ENCODE measurements at places on chromosomes 7 and 10.
A peak's percentile ranks its signal among the peaks of the same experiment; 100 is the strongest.

DNA sequence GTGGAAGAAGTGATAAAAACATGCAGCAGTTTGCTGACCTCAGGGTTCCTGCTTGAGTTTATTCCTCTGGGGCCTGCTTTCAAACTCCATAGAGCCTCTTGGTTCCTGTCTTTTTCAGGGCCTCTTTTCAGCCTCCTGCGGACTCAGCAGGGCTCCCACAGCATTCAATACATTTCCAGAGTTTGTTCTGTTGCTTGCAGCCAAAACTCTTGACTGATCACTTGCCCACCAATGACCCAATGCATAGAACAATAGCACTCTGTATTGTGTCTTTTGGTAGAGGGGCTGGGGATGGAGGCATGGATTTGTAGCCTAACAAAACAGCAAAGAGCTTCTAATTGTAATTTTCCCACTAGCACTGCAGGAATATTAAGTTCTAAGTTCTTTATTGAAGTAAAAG is 50.8 kb upstream of the CREB5 start:
- no peak for ATAC-seq

DNA sequence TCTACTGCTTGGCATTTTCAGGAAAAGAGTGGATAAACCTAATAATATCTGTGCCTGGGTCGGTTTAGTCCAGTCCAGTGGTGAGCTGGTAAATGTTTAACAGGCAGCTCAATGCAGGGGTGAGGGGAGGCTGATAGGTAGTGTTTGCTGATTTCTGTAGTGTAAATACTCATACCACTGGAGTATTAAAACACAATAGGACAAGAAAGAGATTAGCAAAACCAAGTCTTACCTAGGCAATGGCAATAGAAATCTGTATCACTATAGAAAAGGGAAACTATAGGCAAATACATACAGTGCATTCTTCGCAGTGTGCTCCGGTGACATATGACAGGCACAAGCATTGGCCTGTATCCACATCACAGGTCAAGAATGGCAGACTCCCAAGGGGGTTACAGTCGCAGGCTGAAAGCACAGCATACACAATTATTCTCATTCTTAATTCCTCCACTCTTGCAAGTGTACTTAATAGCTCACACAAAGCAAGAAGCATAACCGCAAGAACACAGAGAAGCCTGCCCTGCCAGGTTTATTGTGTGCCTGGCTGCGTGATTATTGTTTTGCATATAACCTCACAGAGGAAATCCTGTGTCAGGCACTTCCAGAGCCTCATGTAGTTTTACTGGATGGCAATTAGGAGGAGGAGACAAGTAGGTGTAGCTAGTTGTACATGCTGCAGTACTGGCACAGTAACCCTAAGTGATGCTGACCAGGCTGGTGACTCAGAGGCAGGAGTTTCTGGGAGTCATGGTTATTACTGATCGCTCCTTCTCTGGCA is 35.0 kb downstream of the LAMB4 start:
- ATAC-seq, result peak; percentile 93

DNA sequence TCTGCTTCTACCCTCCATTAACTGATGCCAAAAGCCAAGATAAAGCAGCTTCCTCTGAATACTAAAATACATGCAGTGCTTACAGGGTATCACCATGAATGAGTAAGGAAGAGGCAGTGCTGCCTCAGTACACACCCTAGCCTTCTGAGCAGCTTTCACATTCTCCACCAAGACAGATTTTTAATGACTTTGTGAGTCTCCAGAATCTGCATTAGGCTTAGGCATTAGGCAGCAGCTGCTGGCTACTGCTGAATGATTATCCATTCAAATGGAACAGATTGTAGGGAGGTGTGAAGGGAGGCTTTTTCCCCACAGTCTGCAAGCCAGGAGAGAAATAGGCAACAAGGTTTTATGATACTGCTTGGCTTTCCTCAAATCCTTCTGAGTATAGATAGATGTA is 1226.7 kb upstream of the LRRN3 start:
- no peak for ATAC-seq

DNA sequence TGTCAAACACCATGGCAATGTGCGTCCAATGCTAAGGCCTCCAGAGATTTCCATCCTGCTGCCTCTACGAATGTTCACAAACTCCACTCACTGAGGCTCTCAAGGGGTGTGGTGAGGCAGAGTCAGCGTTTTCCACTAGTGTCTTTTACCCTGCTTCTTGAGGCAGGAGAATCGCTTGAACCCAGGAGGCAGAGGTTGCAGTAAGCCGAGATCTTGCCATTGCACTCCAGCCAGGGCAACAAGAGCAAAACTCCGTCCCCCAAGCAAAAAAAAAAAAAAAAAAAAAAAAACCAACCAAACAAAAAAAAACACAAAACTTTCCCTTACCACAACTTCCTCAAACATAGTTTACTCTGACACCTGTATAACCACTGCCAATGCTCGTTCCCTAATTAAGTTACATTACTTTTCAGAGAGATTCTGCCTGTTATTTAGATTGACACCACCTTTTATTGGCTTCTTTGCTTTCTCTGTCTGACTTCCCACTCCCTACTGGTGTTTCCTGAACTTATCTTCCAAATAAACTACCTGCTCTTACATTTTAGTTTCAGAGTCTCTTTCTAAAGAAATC is 102.1 kb upstream of the ZNF746 start:
- no peak for ATAC-seq

GRCh38 chr10:96756111-96756903 is 36.0 kb upstream of the PIK3AP1 start:
- no peak for ATAC-seq

- ATAC-seq, result no peak
Observed at GRCh38 chr7:80643336-80643915, 5.0 kb downstream of the CD36 start.

DNA sequence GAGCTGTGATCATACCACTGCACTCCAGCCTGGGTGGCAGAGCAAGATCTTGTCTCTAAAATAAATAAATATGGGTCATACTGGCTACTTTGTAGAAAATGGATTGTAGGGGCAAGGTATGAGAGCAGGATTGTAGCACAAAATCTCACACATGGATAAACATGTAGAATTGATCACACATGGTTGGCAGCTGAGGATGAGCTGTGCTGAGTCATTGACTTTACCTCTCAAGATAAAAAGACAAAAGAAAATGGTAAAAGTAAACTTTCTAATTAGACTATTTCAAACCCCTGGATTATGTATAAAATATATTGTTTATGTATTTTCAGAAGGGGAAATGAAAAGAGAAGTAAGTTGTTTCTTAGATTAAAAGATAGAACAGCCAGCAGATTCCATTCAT is 69.3 kb downstream of the APBB1IP start:
- ATAC-seq, result no peak

DNA sequence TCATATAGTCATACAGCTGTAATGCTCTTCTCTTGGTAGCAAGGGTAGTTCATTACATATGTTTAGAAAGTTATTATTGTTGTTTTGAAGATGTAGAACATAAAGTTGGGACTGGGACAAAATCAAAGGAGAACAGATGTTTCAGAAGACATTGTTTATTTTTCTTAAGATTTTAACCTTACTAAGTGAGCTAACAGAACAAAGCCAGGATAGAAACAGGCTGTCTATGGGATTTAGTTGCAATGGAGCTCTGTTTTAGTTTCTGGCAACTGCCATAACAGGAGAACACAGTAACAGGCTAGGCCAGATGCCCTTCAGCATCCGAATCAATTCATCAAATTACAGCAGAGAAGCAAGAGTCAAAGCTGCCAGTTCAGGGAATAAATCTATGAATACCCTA is 382.4 kb downstream of the ARL4A start:
- ATAC-seq, result no peak

DNA sequence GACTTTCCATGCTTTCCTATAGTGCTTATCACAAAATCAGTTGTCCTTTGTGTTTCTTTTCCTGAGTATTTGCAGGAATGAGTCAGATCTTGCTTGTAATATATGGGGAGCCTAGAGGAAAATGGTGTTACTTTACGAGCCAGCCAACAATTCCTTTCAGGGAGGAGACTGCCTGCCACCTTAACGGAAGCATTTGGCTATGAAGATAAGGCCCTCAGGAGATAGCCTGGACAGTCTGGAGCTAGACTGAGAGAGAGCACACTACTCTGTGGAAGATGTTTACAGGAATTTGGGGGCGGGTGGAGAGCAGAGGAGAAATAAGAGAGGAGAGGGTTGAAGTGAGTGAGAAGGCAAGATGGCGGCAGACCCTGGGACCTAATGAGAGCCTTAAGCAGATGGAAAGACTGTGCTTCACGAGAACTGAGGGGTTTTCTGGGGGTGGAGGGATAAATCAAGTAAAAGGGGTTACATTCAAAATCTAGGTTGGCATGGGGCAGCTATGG is 126.3 kb downstream of the SNX10 start:
- ATAC-seq, result no peak

DNA sequence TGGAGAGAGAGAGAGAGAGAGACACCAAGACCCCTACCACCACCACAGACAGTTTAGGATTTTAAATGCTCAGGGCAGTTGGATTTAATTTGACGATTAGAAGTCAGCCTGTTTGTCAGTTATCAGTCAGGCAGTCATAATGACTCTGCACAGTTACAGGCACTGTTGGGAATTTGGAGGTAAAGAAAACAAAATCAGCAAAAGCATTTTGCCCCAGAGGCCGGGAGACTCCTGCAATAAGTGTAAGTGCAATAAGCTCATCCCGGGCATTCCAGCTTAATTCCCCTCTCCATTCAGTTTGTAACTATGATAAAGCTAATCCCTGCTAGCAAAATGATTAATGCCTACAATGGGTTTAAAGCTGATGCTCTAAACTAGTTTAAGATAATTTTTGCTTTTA is 13.5 kb downstream of the SEMA3C start:
- ATAC-seq, result no peak

- no peak for ATAC-seq
Observed at GRCh38 chr7:127137146-127137545, 115.6 kb downstream of the GRM8 start.

DNA sequence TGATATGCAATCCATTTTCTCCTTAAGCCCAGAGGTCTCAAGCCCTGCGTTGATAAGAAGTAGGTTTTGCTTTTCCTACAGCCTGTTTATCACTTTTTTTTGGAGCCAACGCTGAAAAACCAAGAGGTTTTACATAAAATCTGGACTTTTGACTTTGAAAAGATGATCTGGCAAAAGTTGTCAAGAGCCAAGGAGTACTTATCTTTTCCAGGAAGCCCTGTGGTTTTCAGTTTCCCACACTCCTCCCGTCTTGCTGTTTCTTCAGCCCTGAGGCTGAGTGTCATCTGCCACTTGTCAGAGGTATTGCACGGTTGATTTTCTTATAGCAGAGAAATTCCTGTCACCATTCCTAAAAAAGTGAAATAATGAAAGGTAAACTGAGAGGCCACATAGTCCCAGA is 108.7 kb downstream of the TYW1 start:
- no peak for ATAC-seq

- ATAC-seq, result peak; percentile 84
Observed at GRCh38 chr7:128164061-128164954, 76.8 kb upstream of the LEP start.

GRCh38 chr7:150897502-150898474 is 45.5 kb downstream of the AOC1 start:
- ATAC-seq, result no peak

DNA sequence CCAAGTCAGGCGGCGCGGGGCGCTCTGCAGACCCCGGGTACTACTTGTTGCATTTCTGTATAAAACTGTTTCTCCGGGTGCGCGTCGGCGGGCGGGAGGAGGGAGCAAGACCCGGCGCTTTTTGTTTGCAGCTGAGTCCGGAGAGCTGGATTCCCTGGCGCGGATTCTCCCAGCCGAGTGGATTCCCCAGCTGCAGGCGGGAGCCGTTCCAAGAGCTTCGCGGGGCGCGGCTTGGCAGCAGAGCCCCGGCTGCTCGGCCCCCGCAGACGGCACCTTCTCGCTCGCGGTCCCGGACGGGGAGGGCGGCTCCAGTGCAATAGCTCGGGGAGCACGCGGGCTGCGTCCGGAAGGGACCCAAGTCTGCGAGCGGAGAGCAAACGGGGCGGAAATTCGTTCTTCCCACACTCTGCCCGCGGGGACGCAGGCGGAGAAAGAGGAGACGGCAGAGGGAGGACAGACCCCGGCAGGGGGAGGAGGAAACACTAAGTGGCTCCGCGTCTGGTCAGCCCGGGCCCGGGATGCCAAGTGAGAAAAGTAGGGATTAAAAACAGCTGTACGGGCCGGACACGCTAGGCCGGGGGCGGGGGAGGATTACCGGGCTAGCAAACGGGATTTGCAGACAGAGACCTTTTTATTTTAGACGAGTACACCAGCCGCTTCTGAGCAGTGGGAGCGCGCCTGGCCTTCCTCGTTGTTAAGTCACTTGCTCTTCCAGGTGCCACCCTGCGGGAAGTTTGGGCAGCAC is at the start of gene TRIL:
Gene TRIL (minus strand): TSS at position 96 of the 745 bp plus-strand sequence. CDS start 284 bp downstream, outside the sequence.
- peak; percentile 47 for ATAC-seq

DNA sequence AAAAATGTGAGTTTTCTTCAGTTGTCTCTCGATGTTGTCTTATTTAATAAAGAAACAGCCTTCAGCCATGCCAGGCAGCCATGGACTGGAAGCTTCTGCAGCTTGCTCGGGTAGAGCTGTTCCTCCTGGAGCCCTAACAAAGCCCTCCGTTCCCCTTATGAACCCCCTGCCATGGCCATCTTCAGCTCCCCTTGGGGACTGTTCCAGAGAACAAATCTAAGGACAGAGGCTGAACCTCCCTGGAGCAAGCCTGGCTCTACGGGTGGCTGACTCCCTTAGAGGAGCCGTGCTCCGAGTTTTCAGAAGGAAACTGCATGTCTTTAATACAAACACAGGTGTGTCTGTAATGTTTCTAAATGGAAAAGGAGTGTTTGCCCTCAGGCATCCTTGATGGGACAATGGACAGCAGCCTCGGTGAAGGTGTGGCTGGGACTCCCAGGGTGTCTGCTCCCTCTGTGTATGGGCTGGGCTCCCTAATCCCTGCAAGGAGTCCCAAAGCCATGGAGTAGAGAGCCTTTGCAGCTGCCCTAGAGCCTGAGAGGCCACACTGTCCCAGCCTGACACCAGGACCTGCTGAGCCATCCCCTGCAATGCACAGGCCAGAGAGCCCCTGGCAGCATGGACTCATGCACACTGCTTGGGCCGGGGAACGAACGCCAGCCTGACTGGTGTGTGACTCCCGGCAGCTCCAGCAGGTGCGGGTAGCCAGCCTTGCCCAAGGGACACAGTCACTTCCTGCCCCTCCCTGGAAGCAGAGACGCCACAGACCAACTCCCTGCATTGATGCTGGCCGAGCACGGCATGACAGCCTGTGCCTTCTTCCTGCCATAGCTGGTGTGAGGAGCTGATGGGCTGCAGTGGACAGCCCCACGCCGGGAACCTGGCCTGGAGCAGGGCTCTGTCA is 381.8 kb downstream of the TCERG1L start:
- ATAC-seq, result no peak

- ATAC-seq, result no peak
Observed at GRCh38 chr10:11215471-11215870, 197.8 kb downstream of the CELF2 start.
